Psoas muscle (tissue), 8 donors: ENCODE measurements at places on chromosomes 5 and 9. TPM values are rescaled to one million over a fixed set of nuclear protein-coding genes. Genes with fewer than 3 reads are reported as not detected.
A peak's percentile ranks its signal among the peaks of the same experiment; 100 is the strongest.

DNA sequence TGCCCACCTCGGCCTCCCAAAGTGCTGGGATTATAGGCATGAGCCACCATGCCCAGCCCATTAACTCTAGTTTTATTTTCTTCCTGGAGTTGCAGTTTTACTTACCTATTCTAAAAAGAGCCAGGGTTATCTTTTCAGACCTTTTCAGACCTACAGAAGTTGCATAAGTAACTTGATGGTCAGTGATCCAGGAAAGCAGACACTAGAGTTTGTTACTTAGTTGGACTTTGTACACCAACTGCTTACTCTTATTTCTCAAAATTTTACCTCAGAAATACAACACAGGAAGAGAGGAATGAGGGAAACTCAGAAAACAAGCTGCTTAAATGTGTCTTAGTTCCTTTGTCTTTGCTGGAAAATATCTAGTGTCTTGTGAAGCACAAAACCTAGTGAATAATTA is 25.4 kb downstream of the RAD23B start:
- no peak overlapping the region for H3K4me3 ChIP-seq
- H3K27me3 ChIP-seq = no peaks in the 10 kb centered on the region
- DNase-seq = no peak

DNA sequence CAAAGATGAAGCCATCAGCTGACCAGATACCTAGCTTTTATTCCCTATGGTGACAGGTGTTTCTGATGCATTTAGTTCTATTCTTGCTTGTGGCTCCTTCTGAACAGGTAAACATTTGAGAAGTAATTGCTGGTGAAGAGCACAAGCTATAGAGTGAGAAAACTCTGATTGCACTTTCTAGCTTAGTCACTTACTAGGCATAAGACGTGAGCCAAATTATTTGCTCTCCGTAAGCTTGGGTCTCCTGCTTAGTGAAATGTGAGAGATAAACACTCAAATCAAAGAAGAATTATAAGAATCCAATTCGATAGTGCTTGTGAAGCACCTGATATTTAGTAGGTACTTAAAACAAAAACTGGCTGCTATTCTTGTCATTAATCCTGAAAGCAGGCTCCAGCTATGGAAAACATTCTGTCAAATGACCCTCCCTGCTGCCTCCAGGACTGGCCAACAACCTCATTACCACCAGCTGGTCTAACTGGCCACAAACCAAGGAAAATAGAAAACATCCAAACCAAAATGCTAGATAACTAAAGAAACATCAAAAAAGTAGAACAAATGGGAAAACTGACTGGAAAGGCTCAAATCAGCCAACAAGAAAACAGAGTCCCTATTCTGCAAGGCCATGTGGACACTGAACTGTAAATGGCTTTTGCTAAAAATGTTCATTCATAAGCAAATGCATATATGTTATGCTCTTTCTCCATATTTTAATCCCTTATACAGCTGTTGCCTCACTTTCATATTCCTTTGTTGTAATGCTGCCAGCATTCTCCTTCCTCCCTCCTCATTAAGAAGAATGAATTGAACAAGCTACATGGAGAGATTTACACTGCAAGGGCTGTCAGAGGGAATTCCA is 616.1 kb downstream of the DTWD2 start:
- no peaks in the 10 kb centered on the region for H3K4me1 ChIP-seq
- no peak overlapping the region for H3K27ac ChIP-seq
- H3K4me3 ChIP-seq = no peak overlapping the region
- no peak for DNase-seq
- H3K36me3 ChIP-seq = no peaks in the 10 kb centered on the region

Gene OBP2A
- not detected for total RNA-seq

Gene SHISAL2B
- total RNA-seq = not detected

GRCh38 chr5:79990205-79990597 is 861 bp downstream of the MTX3 start:
- no peaks in the 10 kb centered on the region for H3K27me3 ChIP-seq
- no peaks in the 10 kb centered on the region for H3K36me3 ChIP-seq
- peaks cover 12% of the 10 kb centered on the region for H3K4me1 ChIP-seq
- H3K27ac ChIP-seq = peak overlapping the region; percentile 77
- DNase-seq = no peak

Gene FOXD4L6
- total RNA-seq = not detected

- H3K27ac ChIP-seq = peak overlapping the region; percentile 7
- H3K36me3 ChIP-seq = no peaks in the 10 kb centered on the region
- DNase-seq = no peak
- H3K4me3 ChIP-seq = no peak overlapping the region
Measured at GRCh38 chr9:91047529-91047928, 245.9 kb downstream of the SYK start.

- H3K27me3 ChIP-seq = no peaks in the 10 kb centered on the region
- H3K4me3 ChIP-seq = no peak overlapping the region
- DNase-seq = no peak
- H3K4me1 ChIP-seq = no peaks in the 10 kb centered on the region
- no peaks in the 10 kb centered on the region for H3K36me3 ChIP-seq
Measured at GRCh38 chr9:119881898-119882297, 512.7 kb upstream of the BRINP1 start.
